Suppressor macrophage treated with lipopolysaccharide for 4 hours (primary cell): ENCODE measurements at places on chromosomes 1 and 21.

DNA sequence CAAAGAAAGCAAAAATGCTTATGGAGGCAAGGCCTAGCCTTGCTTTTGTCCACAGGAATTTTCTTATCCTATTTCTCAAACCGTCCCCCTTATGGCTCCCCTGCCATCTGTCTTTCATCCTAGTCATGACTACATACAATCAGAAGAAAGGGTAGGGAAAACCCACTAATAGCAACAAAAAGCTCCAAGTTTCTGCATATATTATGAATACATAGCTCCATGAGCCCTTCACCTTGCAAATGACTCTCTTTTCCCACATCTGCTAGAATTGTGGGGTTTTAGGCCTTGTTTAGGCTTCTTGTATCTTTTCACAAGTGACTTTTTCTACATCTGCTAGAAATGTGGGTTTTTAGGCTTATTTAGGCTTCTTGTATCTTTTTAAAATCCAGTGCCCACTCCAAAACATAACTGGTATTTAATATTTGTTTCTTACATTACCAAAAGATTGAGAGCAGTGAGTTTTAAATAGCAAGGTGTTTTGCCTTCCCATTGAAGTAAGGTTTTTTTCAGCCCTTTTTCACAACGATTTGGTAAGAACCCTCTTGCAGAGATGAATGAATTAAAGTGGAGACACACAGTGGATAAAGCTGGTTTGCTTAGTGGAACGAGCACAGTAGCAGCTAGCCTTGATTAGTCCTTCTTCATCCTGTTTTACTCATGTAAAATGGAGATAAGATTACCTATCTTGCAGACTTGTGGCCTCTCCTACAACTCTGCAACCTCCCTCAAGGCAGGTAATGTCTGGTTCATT is 4.4 kb downstream of the GADD45A start:
- DNase-seq: no peak

- DNase-seq: no peak
Observed at GRCh38 chr1:113912594-113913311, 7.6 kb downstream of the DCLRE1B start.

DNA sequence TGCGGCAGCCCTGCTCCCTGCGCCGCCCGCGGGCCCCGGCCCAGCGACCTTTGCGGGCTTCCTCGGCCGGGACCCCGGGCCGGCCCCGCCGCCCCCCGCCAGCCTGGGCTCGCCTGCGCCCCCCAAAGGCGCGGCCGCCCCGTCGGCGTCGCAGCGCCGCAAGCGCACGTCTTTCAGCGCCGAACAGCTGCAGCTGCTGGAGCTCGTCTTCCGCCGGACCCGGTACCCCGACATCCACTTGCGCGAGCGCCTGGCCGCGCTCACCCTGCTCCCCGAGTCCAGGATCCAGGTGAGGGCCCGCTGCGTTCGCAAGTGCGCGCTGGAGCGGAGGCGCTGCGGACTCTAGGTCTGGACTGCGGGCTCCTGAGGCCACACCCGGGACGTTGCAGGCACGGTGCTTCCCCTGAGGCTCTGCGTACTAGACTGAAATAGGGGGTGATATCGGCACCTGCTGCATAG is 351 bp downstream of the MIXL1 start:
- DNase-seq: no peak

DNA sequence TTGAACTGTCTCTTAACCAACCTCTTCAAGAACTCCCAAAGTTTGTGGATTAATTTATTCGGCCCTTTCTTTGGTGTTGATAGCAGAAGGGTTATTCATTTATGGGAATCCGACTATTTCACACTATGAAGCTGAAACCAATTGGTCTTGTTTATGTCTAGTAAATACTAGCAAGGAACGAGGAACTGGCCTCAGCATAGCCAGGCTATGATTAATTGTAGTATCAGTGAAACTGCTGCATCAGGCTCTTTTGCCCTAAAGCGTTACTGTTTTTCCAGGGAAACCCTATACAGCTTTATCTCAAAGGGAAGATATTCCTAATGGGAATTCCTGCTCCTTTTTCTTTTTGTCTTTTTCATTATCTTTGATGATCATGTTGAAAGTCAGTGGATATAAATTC is 35.1 kb downstream of the CLEC20A start:
- DNase-seq: no peak
